ENCODE measurements at places on chromosomes 7 and 10.
A peak's percentile ranks its signal among the peaks of the same experiment; 100 is the strongest.

DNA sequence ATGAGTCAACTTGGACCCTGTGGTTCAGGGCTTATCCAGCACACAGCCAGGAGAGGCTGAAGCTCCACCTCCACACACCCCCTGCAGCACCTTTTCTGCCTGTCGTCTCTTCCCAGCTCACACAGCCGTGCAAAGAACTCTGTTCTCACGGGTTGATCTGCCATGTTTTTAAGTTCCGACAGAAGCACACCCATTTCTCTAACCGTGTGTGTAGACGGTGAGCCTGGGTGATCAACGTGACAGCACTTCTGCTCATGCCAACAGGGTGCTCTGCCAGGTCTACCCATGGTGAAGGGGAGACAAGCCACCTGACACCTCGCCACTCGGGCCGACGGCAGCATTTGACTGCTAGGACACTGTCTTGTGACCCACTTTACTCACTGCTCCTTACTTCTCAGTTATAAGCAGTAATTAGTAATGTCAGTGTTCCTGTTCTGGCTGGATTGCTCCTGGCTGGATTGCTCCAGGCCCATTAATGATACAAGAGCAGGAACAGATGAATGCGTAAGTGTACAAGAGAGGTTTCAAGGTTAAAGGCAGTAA, 90.5 kb downstream of the RNF216 start:
- no peak for DNase-seq

DNA sequence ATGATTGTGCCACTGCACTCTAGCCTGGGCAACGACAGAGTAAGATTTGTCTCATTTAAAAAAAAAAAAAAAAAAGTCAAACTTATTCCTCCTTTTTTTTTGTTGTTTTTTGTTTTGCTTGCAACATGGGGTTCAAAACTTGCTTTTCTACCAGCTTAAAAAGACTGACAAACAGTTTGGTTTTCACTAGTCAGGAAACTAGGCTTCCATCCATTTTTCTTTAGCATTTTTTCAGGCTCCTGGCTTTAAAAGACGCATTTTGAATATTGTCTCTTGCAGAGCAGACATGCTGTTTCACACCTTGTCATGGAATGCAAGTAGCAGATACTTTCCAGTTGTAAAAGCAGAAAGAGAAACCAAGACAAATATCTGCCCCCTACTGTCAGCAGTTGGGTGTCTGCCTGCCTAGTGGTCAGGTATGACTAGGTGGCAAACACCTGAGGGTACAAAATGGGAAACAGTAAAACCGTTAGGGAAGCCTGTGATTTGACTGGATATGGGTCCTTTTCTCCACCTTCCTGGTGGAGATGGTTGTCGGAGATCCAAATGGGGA, 139.9 kb downstream of the CCDC71L start:
- no peak for DNase-seq

GRCh38 chr10:28587270-28587969, 54.5 kb downstream of the WAC start:
- peak; percentile 43 for DNase-seq

- DNase-seq = no peak
These were observed 19.0 kb upstream of the ST8SIA6 start for GRCh38 chr10:17473228-17473950.

- DNase-seq = peak; percentile 39
These were observed 285.1 kb downstream of the ZEB1 start for GRCh38 chr10:31604096-31604495.

DNA sequence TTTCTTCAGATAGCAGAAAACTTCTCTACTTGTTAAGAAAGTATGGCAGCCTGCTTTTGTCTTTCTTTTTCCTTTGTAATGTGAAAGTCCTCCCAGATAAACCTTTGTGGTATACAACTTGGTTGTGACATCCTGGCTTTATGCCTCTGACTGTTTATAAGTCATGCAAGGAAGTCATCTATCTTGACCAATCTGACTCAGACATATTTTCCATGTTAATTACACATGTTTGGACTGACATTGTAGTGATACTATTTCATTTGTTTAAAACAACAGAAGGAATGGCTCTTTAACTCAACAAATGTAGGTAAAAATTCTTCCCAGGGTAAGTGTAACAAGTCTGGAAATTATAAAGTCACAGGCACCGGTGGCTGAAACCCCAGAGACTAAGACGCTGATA, 341.6 kb upstream of the MEOX2 start:
- DNase-seq = peak; percentile 90

DNA sequence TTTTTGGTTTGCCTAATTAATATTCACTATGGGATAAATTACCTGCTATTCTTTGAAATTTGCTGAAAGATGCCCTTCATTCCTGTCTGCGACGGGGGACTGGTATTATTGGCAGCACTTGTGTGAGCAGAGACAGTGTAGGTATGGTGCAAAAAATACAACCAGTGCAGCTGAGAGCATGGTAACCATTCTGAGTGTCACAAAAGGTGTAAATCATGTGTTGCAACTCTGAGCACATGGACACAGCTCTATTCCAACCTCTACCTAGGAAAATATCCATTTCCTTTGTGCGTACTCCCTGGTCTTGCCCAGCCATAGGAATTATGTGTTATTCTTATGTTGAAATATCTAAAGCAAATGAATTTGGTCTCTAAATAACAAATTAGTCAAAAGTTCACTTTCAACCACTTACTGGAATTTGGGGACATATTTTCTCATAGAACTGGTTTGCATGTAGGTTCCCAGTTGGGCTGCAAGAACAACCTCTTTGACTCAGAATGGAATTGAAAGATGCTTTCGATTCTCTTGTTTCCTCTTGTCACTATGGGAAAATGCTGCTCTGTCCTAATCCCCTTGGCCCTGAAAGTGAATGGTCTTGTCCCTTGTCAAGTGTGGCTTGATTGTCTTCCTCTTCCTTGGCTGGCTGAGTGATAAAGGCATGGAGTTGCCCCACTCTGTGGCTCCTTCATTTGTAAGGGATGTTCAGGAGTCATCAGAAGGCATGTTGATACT, 57.0 kb downstream of the CELF2 start:
- DNase-seq = no peak
